Inflammatory macrophage treated with lipopolysaccharide for 4 hours (primary cell): ENCODE measurements at places on chromosomes 2 and 18.

GRCh38 chr18:29874519-29875098 is 1167.9 kb downstream of the DSC3 start:
- DNase-seq, result peak; percentile 16

DNA sequence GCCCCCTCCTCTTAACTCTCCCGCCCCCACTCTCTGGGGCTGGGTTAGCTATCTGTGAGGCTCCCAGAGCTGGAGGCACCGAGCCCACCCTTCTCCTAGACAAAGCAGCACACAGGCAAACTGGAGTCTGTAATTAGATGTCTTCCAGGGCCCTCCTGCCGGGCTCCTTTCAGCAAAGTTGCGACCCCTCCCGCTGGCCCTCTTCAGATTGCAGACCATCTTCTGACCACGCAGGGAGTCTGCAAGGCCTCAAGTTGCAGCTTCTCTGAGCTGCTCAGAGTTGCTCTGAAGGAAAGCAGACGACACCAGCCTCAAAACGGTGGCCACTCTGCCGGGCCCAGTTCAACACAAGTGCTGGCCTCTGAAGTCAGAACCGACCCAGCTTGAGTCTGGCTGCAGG is 228.4 kb upstream of the COPS8 start:
- DNase-seq, result no peak

GRCh38 chr2:64624108-64624610 is 29.6 kb downstream of the SERTAD2 start:
- no peak for DNase-seq

DNA sequence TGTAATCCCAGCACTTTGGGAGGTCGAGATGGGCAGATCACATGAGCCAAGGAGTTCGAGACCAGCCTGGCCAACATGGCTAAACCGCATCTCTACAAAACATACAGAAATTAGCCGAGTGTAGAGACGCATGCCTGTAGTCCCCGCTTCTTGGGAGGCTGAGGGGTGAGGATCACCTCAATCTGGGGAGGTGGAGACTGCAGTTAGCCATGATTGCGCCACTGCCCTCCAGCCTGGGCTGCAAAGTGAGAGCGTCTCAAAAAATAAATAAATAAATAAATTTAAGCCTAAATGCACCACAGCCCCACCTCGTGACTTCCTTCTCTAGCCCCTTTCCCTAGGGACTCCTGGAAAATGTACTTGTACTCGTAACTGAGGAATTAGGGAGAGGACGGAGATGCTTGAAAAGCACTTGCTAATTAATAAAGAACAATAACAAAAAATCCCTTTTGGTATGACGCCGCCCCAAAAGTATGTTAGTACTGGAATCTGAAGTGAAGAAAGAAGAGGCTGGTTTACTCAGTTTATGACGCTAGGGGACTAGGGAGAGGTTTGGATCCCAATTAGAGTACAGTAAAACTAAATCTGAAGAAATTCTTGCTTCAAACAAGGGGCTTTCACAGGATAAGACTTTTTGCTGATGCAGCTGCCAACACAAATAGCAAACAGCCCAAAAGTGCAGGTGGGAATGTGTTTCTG is 887 bp upstream of the ZNF396 start:
- DNase-seq, result no peak

- no peak for DNase-seq
These were observed 791.5 kb downstream of the BCL11A start for GRCh38 chr2:59761966-59762365.

DNA sequence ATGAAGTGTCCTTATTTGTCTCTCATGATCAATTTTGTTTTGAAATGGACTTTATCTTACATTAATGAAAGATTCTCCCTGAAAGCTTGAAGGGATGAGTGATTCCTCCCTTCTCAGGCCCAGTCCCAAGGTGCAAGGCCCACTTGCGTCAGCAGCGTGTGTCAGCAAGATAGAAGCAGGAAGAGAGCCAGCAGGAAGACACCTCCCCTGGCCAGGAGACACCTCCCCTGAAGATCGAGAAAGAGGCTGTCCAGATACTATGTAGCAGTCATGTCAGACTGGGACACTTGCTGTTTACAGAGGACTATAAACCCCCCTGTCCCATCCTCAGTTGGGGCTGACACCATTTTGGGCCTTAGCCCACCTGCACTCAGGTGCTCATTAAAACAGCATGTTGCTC is 38.3 kb downstream of the TIMM21 start:
- DNase-seq, result no peak

GRCh38 chr18:49839012-49839411 is 25.7 kb upstream of the ACAA2 start:
- no peak for DNase-seq

GRCh38 chr2:156322051-156322685 is 10.4 kb downstream of the NR4A2 start:
- no peak for DNase-seq

DNA sequence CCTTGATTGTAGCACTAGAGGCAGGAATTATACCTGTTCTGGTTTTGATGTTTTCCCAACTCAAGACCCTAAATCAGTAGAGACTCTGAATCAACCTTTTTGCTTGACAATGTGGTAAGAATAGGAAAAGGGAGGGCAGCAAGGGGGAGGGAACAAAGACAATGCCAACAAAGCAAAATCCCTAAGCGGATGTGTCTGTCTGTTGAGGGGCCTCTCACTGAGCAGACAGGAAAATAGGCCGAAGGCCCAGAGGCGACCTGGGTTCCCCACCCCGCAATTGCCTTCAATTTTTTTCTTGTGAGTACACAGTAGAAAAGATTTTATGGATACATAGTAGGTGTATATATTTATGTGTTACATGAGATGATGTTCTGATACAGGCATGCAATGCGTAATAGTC is 75.6 kb downstream of the MAP4K4 start:
- DNase-seq, result no peak

DNA sequence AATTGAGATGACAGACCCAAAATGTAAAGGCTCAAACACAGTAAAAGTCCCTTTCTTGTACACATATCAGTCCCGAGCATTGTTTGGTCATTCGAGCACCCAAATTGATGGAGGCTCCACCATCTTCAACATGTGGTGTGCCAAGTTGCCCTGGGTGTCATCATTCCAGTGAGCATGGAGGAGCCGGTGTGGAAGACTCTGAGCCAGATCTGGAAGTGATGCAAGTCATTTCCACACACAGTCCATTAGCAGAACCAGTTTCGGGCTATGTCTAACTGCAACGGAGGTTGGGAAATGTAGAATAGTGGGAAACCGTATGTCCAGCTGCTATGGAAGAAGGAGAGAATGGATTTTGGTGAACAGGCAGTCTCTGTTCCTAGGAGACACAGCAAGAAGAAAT is 40.9 kb upstream of the BZW1 start:
- DNase-seq, result no peak

DNA sequence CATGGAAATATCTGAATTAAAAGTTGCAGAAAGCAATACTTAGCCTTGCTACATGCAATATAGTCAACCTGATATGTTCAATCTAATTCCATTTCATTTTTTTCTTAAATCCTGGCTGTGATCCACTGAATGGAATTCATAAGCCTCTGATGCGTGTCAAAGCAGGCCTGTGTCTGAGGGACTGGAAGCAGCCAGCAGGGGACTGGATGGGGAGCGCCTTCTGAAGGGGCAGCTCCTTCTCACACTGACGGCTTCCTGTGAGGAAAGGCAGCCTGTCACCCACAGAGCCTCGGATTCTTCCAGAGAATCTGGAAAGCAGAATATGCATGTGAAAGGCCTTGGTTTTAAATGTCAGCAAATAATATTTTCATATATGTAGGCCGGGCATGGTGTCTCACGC is 73.5 kb downstream of the KCNF1 start:
- DNase-seq, result no peak

DNA sequence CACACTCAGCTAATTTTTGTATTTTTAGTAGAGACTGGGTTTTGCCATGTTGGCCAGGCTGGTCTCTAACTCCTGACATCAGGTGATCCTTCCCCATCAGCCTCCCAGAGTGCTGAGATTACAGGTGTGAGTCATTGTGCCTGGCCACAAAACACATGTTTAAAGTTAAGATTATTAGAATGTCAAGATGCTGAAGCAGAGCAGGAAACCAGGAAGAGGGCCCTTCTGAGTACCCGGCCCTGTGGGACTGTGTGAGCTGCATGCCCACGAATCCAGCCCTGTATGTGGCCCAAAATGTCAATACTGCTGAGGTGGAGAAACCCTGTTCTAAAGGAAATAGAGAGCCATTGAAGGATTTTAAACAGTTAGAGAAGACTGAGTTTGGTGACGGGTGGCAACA is 31.0 kb upstream of the REV1 start:
- no peak for DNase-seq

GRCh38 chr2:169704160-169704708 is 10.0 kb downstream of the PHOSPHO2 start:
- DNase-seq, result no peak

GRCh38 chr2:214902286-214902685 is 92.8 kb upstream of the BARD1 start:
- no peak for DNase-seq

DNA sequence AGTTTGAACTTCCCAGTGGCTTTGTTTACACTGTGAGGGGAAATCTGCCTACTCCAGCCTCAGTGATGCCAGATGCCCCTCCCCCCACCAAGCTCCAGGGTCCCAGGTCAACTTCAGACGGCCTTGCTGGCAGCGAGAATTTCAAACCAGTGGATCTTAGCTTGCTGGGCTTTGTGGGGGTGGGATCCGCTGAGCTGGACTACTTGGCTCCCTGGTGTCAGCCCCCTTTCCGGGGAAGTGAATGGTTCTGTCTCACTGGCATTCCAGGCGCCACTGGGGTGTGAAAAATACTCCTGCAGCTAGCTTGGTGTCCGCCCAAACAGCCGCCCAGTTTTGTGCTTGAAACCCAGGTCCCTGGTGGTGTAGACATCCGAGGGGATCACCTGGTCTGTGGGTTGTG is 70.0 kb upstream of the NEUROD1 start:
- DNase-seq, result no peak

- no peak for DNase-seq
These were observed 42.3 kb upstream of the SLC66A3 start for GRCh38 chr2:11112870-11113428.

- no peak for DNase-seq
These were observed 351.1 kb downstream of the RND3 start for GRCh38 chr2:150136401-150136800.

DNA sequence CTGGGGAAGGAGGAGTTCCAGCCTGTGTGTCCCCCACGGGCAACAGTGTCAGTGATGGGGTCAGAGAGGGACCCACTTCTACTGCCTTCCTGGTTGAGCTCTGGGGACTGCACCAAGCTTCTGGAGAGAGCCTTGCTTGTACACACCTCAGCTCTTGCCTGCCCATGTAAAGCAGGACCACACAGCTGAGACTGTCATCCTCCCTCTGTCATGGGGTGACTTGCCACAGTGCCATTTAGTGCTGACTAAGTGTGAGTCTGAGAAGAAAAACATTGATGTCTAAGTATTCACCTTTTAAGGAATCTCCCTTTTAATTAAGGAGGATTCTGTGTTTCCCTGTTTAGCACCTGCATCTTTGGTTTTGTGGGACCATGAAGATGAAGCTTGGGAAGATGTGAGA is 159.1 kb downstream of the FHOD3 start:
- DNase-seq, result no peak

GRCh38 chr2:216057688-216058193 is 23.9 kb downstream of the PECR start:
- DNase-seq, result peak; percentile 82

- peak; percentile 40 for DNase-seq
These were observed 100.1 kb downstream of the MYOM1 start for GRCh38 chr18:3119401-3120341.

- DNase-seq, result no peak
These were observed 106.8 kb downstream of the CRIM1 start for GRCh38 chr2:36462311-36462935.

GRCh38 chr2:220241423-220241822 is 614.0 kb downstream of the SLC4A3 start:
- no peak for DNase-seq
